ENCODE measurements at places on chromosomes 1 and 21.
A peak's percentile ranks its signal among the peaks of the same experiment; 100 is the strongest.

- no peak for DNase-seq
- H3K4me3 ChIP-seq: no peak overlapping the region
- H3K4me1 ChIP-seq: no peaks in the 10 kb centered on the region
- H3K27ac ChIP-seq: no peak overlapping the region
- no peaks in the 10 kb centered on the region for H3K27me3 ChIP-seq
These were observed 104.6 kb downstream of the BACH1 start for GRCh38 chr21:29403301-29403700.

DNA sequence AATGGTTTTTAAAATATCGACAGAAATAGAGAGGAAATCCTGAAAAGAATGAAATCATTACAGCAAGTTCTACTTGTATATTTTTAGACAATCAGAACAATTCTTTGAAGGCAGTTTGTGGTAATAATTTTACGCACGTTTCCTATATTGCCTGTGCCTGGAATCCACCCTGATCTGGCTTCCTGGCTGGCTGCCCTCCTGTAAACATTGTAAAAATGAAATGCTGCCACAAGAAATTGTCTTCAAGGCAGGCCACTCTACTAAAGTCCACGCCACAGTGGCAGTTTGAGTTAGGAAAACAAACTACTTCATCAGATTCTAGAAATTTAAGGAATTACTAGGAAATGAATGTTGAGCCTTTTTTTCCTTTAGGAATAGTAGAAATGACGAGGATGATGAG is 454.5 kb upstream of the NR5A2 start:
- peaks cover 5% of the 10 kb centered on the region for H3K27me3 ChIP-seq
- no peaks in the 10 kb centered on the region for H3K36me3 ChIP-seq
- no peak for DNase-seq
- no peaks in the 10 kb centered on the region for H3K4me1 ChIP-seq
- H3K27ac ChIP-seq: no peak overlapping the region

DNA sequence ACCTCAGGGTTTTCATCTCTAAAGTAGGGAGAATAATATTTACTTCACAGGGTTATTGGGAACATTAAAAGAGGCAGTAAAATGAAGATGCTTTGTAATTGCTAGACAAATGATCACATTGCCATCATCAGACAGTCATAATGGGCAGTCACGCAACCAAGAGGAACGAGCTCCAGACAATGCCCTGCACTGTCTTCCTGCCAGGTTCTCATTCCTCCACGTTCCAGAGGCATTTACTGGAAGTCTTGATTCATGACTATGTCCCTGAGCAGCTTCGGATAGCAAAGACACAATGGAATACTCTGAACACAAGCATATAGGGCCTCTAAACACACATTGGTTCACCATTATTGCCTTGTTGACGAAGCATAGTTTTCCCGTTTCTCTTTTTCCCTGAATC is 389.7 kb downstream of the NTNG1 start:
- no peak overlapping the region for H3K4me3 ChIP-seq
- no peak overlapping the region for H3K27ac ChIP-seq
- H3K27me3 ChIP-seq: peaks cover 2% of the 10 kb centered on the region
- no peaks in the 10 kb centered on the region for H3K36me3 ChIP-seq
- no peaks in the 10 kb centered on the region for H3K4me1 ChIP-seq

DNA sequence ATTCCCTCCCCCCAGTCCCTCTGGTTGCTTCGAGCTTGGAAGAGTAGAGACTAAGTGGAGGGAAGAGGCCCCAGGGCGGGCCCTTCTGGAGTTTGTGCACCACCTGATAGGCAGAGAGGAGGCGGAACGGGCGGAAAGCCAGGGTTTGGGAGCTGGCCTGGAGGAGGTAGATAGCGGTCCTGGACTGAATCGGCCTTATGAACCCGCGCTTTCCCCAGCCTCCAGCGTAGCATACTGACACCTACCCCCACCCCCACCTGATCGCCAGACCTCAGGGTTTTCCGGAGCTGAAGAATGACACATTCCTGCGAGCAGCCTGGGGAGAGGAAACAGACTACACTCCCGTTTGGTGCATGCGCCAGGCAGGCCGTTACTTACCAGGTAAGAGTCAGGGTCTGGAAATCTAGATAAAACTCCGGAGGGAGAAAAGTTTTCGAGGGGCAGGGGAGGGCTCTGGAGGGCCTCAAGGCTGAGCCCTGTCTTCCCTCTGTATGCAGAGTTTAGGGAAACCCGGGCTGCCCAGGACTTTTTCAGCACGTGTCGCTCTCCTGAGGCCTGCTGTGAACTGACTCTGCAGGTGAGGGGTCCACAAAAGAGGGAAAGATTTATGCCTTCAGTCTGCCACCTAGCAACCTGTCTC is 705 bp downstream of the UROD start:
- peaks cover 21% of the 10 kb centered on the region for H3K36me3 ChIP-seq
- peak overlapping the region; percentile 93 for H3K4me3 ChIP-seq
- H3K27ac ChIP-seq: peak overlapping the region; percentile 92
- H3K4me1 ChIP-seq: peaks cover 28% of the 10 kb centered on the region
- peak; percentile 38 for DNase-seq
- no peaks in the 10 kb centered on the region for H3K27me3 ChIP-seq

- H3K27me3 ChIP-seq: no peaks in the 10 kb centered on the region
- no peak overlapping the region for H3K4me3 ChIP-seq
- no peaks in the 10 kb centered on the region for H3K36me3 ChIP-seq
- no peak for DNase-seq
- no peak overlapping the region for H3K27ac ChIP-seq
These were observed 381.1 kb upstream of the PKN2 start for GRCh38 chr1:88302843-88303486.

DNA sequence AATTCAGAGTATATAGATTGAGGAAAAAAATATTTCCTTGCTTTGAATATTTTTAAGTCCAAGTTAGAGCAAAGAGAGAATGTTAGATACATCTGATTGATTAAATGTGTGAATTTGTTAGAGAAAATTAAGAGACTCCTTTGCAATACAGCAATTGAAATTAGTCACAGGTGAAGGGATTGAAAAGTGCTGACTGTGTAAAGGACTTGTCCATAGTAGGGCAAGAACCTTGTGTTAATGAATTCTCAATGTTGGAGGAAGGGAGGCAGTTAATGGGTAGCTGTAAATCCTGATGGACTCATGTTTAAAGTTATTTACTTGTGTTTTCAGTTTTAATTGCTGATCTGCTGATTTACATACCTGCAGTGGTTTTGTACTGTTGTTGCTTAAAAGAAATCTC is 38.6 kb downstream of the ALG6 start:
- no peak overlapping the region for H3K4me3 ChIP-seq
- DNase-seq: no peak
- H3K36me3 ChIP-seq: peaks cover 26% of the 10 kb centered on the region
- no peaks in the 10 kb centered on the region for H3K27me3 ChIP-seq

GRCh38 chr1:158951956-158952355 is 20.6 kb downstream of the PYHIN1 start:
- peaks cover 54% of the 10 kb centered on the region for H3K36me3 ChIP-seq
- no peaks in the 10 kb centered on the region for H3K4me1 ChIP-seq
- H3K27ac ChIP-seq: no peak overlapping the region
- H3K27me3 ChIP-seq: no peaks in the 10 kb centered on the region
- DNase-seq: no peak

DNA sequence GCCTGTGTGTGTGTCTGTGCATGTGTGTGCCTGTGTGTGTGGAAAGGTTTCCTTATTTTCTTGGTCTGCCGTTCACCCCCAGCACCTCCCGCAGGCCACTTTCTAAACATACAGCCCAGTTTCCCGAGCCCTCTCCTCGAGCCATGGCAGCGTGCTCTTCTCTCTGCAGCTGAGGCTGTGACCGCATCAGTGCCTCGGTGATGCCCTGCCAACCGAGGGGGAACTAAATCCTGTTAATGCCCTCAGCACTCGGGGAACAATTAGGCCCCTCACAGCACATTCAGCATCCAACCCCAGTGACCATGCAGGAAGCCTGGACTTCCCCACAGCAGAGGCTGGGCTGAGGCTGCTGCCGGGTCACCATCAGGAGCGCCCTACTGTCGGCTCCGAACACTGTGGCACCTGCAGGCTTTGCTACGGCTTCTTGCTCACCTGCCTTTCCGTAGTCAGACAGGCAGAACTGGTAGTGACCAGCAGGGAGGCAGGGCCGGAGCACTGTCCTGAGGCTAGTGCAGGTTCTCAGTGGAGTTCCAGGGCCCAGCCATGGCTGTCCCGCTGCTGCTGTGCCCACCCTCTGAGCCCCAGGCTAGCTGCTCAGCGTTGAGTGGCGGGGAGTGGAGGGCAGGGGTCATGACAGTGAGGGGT is 8.1 kb downstream of the GPR137B start:
- H3K36me3 ChIP-seq: no peaks in the 10 kb centered on the region
- no peaks in the 10 kb centered on the region for H3K4me1 ChIP-seq
- DNase-seq: no peak

DNA sequence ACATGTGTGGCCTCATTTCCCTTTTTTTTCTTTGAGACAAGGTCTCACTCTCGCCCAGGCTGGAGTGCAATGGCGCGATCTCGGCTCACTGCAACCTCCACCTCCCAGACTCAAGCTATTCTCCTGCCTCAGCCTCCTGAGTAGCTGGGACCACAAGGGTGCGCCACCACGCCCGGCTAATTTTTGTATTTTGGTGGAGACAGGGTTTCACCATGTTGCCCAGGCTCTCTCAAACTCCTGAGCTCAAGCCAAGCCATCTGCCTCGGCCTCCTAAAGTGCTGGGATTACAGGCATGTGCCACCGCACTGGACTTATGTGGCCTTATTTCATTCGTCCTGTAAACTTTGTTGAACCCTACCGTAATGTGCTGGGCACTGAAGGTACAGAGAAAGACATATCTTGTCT is 569 bp upstream of the WARS2 start:
- no peak overlapping the region for H3K27ac ChIP-seq
- peaks cover 16% of the 10 kb centered on the region for H3K36me3 ChIP-seq
- peaks cover 28% of the 10 kb centered on the region for H3K4me1 ChIP-seq
- no peaks in the 10 kb centered on the region for H3K27me3 ChIP-seq
- H3K4me3 ChIP-seq: no peak overlapping the region
- peak; percentile 30 for DNase-seq

DNA sequence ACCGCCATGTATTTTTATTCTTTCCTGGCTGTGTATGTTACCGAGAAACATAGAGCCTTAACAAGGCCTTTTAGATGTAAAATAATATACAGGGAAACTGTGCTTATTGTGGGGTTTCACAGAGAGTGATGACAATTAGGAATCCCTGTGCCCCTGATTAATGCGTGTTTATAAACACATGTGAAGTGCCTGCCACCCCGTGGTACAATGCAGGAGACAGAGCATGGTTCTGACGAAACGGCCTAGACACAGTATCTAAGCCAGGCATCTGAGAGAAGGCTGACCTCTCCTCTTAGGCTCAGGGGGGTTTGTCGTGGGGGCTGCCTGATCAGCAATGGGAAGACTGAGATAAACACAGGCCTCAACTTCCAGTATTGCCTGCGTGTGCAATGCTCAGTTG is 200.0 kb downstream of the AJAP1 start:
- H3K4me3 ChIP-seq: no peak overlapping the region
- no peaks in the 10 kb centered on the region for H3K36me3 ChIP-seq
- H3K27ac ChIP-seq: no peak overlapping the region
- no peaks in the 10 kb centered on the region for H3K4me1 ChIP-seq

DNA sequence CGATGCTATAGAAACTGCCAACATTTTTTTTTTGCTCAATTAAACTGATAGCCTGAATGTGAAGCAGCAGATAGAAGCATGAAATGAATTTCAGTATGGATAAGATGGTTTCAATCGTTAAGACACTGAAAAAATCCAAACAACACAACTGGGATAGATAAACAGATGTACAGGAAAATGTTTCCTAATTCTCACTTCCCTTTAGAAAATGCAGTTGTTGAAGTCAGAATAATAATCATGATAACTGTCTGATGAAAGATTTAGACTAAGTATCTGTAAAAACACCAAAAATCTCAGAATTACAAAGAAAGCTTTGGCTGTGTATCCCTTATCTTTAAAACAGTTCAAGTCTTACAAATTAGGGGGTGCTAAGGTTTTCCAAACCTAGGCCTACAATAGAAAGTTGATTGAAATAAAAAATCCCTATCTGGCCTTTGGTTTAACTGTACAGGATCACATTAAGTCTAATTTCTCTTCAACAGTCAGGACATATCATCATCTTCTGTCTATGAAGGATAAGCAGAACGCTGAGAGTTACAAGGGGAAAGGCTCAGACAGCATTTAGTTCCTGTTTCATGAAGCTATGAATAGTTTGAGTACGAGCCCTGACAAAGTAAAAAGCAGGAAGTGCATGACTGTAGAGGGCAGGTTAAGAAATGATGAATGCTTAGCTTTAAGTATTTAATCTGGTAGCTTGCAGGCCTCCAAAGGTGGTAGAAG is 203.2 kb downstream of the APP start:
- H3K4me1 ChIP-seq: peaks cover 9% of the 10 kb centered on the region
- H3K27me3 ChIP-seq: no peaks in the 10 kb centered on the region
- H3K4me3 ChIP-seq: peak overlapping the region; percentile 36
- no peak for DNase-seq
- H3K27ac ChIP-seq: peak overlapping the region; percentile 86

DNA sequence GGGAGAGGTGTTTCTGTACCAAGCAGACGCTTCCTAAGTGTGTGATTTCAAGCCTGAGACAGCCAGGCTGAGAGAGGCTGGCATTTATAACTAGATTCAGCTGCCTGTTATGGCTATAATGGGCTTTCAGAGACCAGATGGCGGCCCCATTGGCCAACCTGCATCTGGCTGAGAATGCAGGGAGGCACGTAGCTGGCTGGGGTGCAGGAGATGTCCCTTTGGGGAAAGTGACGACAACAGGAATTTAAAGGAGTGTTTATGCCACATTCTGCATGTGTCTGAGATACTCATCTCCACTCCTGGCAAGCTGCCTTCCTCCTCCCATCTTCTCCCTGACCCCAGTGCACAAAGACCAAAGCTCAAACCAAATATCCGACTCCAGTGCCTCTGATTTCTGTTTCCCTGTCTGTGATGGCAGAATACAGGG is 21.3 kb upstream of the CCDC190 start:
- no peak overlapping the region for H3K4me3 ChIP-seq
- peaks cover 6% of the 10 kb centered on the region for H3K27me3 ChIP-seq
- no peak overlapping the region for H3K27ac ChIP-seq
- H3K4me1 ChIP-seq: no peaks in the 10 kb centered on the region
- DNase-seq: no peak

DNA sequence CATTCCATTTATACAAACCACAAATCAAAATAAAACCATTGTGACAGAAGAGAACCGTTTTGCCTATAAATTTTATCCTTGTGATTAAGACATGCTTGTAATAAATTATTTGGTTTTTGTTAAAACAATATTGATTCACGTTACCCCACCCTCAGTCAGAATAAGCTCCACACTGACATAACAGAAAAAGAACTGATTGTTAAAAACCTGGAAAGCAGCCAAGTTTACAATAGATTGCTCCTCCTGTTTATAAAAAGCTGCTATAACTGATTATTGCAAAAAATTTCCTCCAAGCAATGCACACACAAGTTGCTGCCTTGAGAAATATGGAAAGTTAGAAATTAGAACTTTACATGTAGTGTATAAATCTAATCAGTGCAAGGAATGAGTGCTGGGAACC is 263.5 kb downstream of the SETD4 start:
- peaks cover 2% of the 10 kb centered on the region for H3K27me3 ChIP-seq
- H3K36me3 ChIP-seq: no peaks in the 10 kb centered on the region
- H3K27ac ChIP-seq: no peak overlapping the region
- no peak overlapping the region for H3K4me3 ChIP-seq
